Activated naive CD4-positive, alpha-beta T cell treated with Interleukin-2 at 50 U/mL for 16 hours (primary cell): ENCODE measurements at places on chromosomes 7 and 10.

DNA sequence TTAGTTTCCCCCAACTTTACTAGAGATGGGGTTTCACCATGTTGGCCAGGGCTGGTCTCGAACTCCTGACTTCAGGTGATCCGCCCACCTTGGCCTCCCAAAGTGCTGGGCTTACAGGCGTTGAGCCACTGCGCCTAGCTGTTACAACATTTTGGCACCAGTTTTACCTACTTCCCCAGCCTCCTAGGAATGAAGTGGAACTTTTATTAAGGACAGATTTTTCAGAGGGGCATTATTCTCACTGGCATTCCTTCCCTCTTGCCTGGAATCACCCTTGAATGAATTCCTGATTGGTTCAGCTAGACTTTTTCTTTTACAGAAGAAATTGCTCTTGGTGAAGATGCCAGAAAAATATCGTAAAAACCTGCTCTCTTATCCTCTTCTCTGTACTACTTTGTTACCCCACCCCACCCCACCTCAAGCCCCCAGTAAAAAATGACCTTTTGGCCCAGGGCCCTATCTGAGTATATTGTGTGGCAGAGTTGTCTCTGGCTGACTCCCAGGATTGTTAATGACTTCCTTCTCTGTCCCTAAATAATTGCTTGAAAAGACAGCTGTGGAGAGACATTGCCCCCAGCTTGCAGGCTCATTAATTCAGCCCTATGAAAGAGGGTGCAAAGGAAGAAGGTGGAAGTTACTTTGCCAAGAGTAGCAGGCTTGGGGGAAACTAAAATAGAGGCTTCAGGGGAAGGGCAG is 189.6 kb downstream of the AUTS2 start:
- DNase-seq = no peak

DNA sequence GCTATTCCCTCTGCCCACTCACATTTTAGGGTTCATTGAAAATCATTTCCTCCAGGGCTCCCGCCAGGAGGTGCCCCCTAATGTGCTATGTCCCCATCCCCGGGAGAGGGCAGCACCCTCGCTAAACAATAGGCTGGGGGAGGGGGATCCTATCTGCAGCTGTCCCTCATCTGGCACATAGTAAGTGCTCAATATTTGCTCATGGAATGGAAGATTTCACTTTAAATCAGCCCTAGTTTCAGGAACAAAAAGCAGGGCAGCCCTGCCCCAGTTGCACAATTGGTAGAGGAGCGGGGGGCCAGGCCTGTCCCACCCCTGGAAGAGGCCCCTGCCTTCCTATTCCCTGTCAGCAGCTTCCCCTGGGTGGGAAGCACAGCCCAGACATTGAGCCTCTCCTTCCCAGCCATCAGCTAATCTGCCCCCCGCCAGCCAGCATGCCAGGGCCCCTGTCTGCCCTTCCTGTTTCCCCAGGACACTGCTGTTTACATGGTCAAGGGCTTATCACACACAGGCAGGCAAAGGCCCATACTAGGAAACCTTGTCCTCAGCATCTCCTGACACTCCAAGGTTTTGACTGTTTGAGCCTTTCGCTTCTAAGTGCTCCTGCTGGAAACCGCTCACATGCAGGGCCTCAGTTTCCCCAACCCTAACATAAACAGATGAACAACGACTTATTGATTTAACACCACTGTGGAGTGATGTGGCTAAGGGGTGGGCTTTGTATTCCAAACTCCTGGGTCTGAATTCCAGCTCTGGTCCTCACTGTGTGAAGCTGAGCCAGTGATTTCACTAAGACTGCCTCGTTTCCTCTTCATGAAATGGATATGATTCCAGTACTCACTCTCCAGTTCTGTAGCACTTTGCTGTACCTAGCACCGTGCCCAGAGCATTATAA is 130.7 kb upstream of the ZMIZ1 start:
- DNase-seq = no peak

DNA sequence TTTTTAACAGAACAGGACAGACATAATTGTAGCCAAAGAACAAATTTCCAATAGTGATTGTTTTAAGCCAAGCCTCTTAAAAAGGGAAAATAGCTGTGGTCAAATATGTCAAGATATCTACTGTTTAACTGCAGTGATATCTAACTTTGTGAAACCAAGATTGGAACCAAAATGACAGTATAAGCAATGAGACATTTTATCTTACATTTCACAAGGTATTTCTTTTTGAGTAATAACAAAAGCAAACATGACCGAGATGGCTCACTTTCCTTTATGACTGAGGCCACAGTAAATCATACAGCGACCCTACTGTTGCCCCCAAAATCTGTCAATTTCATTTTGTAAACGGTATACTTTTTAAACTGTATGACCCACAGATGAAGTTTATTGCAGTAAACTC is 215.8 kb downstream of the MLLT10 start:
- no peak for DNase-seq

GRCh38 chr7:155848691-155849669 is 36.7 kb upstream of the SHH start:
- no peak for DNase-seq

DNA sequence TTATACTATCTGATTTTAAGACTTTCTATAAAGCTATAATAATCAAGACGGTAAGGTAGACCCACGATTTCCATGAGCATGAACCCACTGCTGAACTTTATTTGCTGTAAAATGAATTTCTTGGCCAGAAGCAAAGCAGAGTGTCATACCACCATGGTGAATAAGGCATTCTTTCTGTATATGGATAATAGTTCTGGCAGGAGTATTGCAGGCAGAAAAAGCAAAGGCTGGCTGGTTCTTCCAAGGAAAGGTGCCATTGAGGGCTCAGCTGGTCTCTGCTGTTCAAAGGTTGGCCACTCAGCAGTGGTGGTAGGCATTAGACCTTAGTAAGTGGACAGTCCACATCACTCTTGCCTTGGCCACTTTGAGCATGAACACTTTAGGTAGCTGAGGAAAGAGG is 104.1 kb upstream of the KCNMA1 start:
- DNase-seq = no peak

- no peak for DNase-seq
Observed at GRCh38 chr10:28928484-28928883, 251.2 kb downstream of the BAMBI start.

DNA sequence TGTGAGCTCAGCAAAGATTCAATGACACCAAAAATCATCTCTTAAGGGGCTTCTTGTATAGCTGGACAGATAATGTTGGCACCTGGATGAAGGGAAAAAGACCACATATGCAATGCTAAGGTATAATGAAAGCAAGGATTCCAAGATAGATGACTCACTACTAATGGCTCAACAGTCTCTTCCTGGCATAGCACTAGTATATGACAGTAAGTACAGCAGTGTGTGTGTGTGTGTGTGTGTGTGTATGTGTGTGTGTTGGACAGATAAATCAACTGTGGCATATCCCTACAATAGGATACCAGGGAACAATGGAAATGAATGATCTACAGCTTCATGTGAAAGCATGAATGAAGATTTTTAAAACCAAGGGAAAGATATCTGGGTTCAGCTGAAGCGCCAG is 257.1 kb downstream of the SFMBT2 start:
- no peak for DNase-seq

DNA sequence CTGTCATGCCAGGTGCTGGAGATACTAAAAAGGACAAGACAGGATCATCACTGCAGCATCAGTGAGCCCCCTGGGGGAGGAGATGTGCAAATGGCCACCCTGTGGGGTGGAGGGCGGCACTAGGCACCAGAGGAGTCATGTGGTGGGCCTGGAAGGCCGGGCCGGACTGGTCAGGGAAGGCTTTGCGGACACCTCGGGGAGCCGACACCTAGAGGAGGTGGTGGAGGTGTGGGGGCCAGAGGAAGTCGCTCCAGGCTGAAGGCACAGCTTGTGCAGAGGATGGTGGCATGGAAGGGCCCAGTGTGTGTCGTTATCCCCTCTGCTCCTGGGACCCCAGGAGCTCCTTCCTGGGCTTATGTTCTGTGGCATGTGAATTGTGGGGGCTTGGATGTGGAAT is 437.7 kb downstream of the RPS24 start:
- no peak for DNase-seq

DNA sequence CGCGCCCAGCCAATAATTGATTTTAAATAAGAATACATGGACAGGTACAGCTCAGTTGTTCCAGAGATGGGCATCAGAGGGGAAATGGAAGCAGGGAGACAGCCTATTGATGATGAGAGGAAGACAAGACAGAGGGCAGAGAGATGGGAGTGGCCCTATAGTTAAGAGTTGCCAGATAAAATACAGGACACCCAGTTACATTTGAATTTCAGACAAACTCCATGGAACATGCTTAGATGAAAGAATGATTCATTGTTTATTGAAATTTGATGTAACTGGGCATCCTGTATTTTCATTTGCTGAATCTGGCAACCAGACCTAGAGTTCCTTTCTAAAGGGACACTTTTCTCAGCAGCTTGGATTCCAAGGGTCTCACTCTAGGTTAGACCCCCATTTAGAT is 341.1 kb downstream of the FRMD4A start:
- no peak for DNase-seq

DNA sequence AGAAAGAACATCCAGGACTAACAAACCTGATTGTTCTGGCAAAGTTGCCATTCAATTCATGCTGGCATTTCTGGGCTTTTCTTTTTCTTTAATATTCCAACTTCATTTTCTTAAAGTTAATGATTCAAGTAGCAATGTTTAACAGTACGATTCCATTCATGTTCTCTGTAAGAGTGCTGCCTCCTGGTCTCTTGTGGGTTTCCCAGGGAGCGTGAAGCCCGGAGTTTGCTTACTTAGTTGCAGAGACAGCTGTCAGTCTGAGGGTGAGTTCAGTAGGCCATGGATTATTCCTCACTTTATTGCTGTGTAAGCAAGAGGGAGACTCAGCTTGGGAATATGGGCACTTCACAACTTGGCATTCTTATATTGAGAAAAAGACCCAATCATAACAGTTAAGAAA is 142.2 kb downstream of the TWIST1 start:
- DNase-seq = no peak

- DNase-seq = no peak
Observed at GRCh38 chr7:44431091-44431608, 59.3 kb downstream of the NUDCD3 start.
